Stimulated activated CD8-positive, alpha-beta memory T cell treated with anti-CD3 and anti-CD28 coated beads, Interleukin-4, amount 100 ng/mL, for 1 hour (primary cell): ENCODE measurements at places on chromosomes 4 and X.

GRCh38 chr4:109708990-109709389, 5.7 kb upstream of the CASP6 start:
- no peak for DNase-seq

DNA sequence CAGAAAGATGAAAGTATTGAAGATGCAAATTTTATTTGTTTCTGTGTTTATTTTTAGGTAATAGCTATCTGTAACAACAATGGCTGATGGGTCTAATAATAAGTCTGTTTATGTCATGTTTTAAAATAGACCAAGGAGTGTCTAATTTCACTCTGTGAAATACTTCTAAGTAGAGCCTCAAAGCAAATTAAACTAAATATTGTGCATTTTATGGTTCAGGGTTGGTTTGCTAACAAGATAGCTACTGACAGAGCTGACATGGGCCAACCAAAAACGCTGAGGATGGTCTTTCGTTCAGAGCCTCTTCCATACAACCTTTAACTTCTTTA, 437.6 kb upstream of the CTSO start:
- DNase-seq = no peak

DNA sequence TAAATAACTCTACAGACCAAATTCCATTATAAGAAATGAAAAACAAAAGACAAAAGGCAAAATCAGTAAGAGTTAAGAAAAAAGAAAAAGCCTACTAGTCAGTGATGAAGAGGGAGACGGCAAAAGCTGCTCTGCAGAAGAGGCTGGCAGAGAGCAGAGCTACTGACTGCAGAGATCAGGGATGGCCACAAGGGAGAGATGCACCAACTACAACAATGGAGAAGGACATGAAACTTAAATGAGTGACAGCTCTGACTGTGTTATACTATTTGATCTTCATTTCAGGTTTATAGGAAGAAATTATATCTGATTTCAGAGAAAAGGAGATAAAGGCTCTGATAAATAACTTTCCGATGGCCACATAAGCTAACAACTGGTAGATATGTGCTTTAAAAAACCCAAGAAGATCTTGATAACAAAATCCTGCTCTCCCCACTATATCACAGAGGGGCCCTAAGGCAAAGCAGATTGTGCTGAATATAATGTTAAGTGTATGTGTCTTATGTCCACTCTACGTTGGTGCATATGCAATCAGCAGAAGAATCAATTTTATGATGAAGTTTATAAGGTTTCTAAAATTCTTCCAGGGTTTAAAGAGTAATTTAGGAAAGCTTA, 58.4 kb upstream of the COX18 start:
- DNase-seq = no peak

- peak; percentile 21 for DNase-seq
These were observed at the start of gene EDA for GRCh38 chrX:69615779-69616456. Gene EDA (plus strand): TSS chrX:69616113.

GRCh38 chr4:29560452-29560851, 1159.7 kb upstream of the PCDH7 start:
- no peak for DNase-seq

- DNase-seq = no peak
These were observed 14.9 kb downstream of the NRK start for GRCh38 chrX:105837232-105837631.

GRCh38 chr4:10102474-10103332, 13.9 kb downstream of the WDR1 start:
- no peak for DNase-seq

DNA sequence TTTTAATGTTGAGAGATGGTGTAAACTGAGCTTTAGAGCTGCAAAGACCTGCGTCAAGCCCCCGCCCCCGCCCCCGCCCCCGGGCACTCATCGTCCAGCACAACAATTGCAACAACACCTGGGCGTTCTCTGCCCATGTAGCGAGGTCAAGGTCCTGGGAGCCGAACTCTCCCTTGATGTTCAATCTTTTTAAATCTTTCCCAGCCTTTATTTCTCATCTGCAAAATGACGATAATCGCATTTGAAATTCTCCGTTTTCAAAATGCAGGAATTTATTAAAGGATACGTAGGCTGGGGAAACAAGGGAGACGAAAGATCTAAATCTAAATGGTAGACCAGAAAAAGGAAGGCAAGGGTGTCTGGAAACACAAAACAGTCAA, 648 bp upstream of the MSMO1 start:
- no peak for DNase-seq
